ENCODE measurements at places on chromosomes 11 and 22.
A peak's percentile ranks its signal among the peaks of the same experiment; 100 is the strongest.

- peak; percentile 14 for DNase-seq
Measured at GRCh38 chr11:12864316-12865156, 144.6 kb upstream of the RASSF10 start.

- no peak for DNase-seq
Measured at GRCh38 chr11:76279038-76279437, 72.7 kb upstream of the WNT11 start.

DNA sequence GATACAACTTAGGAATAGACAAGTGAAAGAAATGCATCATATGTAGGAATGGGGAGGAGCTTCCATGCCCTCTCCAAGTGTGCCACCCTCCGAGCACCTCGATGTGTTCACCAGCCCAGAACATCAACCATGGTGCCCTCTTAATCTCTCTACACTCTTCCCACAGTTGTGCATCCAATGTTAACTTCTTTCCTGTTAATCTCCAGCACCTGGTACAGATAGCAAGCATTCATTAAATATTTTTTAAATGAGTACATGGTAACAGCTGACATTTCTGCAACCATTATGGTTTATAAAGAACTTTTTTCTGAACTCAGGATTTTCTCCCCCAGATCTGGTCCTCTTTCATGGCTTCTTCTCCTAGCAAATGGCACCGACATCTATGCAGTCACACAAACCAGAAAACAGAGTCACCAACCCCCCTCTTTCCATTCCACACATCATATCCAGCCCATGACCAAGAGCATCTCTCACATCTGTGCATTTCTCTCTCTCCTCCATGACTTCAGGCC, 118.1 kb upstream of the CLPB start:
- no peak for DNase-seq

DNA sequence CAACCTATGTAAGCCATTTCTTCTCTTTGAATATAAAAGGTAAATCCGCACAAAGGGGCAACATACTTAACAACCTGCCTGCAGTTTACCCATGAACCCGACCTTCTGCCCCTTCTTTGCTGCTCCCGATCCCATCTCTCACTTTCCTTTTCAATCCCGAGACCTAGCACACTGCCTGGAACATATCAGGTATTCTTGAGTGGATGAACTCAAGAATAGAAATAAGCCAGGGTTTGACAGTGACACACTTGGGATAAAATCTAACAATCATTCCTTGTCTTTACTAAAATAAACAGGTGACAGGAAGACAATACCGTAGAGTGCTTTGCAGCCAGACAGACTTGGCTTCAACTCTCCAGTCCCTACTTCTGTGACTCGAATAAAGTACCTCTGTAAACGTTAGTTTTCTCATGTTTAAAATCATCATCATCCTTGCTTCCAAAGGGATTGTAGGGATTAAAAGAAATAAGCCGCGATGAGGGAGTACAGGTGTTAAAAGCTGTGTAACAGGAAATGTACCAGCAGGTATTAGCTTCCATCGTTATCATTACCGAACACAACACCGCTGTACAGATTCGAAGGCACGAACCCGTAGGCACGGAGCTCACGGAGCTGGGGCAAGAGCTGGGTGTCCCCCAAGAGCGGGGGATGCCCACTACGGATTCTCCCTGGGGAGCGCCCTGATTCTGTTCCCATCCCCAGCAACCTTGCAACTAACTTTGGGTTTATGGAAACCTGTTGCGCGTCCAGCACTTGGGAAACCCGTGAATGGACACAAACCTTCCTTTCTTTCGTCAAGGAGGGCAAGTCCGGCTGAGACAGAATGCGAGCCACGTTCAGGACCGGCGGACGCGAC, 720 bp downstream of the UFD1 start:
- peak; percentile 40 for DNase-seq

DNA sequence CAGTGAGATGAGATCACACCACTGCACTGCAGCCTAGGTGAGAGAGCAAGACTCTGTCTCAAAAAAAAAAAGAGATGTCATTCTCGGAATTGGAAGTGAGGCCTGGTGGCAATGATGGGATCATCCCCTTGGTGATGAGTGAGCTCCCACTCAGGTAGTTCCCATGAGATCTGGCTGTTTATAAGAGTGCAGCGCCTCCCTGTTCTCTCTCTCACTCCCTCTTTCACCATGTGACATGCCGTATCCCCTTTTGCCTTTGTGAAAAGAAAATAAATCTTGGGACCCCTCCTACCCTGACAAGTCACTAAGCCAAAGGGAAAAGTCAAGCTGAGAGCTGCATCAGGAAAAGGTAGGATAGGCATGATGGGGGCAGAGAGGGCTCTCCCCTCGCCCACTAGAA, 28.8 kb downstream of the ZNF70 start:
- DNase-seq = no peak

GRCh38 chr11:112049777-112050176, 24.0 kb downstream of the PIH1D2 start:
- no peak for DNase-seq

DNA sequence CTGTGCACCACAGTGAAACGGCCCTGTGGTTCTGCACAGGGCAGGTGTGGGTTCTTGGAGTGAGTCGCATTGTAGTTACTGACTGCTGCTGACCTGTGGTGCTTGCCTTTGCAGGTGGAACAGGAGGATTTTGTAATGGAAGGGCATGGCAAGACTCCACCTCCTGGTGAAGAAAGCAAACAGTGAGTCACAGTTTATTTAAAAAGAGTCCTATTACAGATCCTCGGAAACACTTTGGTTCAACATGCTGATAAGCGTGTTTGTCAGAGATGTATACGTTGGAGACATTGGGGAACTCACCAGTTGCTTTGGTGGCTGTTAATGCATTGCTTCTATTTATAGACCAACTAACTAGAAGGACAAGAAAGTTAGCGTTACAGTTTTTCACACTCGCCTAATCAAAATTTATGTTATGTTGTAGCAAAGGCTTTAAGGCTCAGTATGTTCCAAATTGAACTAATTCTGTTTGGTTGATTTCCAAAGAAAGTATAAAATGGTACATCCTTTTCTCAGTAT, 21.7 kb upstream of the TNRC6B start:
- DNase-seq = no peak

DNA sequence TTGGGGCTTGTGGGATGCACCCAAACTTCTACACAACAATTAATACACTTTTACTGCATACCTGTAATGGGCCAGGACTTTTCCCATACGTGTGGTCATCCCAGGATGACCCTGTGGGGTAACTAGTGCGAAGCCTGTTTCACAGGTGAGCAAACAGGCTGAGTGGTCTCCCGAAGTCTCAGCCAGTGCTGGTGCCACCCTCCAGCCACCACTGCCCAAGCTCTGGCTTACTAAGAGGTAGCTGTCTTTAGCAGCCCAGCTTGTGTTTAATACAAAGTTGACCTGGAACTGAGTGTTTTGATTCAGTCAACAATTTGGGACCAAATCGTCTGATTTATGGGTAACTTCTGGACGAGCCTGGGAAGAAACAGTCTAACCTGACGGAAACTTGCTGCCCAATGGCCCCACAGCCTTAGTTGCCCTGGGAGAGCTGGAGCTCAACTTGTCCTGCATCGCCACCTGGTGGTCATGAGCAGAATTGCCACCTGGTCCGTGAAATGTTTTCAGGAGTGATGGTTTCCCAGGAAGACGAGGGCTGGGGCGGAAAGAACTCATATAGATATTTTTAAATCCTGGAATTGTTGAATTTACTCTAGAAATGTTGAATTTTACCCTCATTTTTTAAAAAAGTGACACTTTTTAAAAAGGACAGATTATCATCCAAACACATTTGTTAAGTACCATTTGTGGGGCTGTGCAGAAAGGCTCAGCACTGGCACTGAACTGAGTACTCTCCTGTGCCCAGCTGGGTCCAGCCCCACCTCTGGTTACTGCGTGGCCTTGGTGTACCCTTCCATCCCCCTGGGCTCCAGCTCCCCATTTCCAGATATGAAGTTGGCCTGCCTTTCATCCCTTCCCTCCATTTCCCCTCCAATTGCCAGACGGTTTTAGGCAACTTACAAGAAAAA, 95.5 kb upstream of the PARVA start:
- no peak for DNase-seq

GRCh38 chr11:114928260-114928870, 250.0 kb downstream of the NXPE2 start:
- no peak for DNase-seq

GRCh38 chr11:2825889-2826678, 59.5 kb downstream of the CDKN1C start:
- DNase-seq = no peak

DNA sequence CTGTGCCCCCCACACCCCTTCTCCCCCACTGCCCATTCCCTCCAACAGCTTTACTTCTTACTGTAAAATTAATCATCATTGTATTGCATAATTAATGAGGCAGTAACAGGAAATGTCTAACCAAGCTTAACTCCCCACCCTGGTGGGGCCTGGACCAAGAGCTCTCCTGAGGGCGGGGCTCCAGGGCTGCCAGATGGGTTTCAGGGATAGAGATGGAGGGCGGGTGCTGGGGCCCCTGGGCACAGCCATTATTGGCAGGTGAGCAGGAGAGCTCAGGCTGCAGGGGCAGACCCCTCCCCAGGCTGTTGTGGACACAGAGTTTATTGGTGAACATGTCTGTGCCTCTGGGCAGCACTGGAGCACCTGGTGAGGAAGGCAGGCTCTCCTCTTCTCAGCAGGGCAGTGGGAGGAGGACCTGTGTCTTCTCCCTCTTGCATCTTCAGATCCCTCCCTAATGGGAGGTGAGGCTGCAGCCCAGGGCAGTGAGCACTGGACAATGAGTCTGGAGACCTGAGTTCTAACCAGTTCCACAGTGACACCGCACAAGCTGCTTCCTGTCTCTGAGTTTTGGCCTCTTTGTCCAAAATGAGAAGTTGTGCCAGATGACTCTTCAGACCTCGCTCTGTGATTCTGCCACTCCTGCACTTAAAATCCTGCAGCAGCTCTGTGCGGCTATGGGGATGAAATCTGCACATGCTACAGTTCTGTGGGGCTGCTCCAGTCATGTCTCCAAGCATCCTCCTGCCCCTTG, 233.3 kb downstream of the CEP164 start:
- no peak for DNase-seq

GRCh38 chr11:109120341-109120740, 301.6 kb upstream of the C11orf87 start:
- DNase-seq = no peak

DNA sequence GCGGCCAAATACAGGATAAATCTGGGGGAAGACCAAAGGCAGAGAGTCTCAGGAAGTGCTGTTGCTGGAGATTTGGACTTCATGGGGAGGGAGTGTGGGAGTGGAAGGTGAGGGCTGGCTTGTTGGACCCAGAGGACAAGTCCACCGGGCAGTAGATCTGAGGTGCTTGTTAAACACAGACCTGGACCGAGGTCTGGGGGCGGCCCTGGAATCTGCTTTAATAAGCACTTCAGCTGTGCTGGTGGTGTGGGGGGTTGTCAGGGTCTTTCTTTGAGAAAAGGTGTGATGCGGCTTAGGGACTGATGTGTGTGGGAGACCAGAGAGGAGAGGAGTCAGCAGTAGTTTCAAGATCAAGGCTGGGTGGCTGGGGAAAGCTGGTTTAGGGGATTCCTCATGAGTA, 4.4 kb downstream of the TRMU start:
- DNase-seq = no peak

DNA sequence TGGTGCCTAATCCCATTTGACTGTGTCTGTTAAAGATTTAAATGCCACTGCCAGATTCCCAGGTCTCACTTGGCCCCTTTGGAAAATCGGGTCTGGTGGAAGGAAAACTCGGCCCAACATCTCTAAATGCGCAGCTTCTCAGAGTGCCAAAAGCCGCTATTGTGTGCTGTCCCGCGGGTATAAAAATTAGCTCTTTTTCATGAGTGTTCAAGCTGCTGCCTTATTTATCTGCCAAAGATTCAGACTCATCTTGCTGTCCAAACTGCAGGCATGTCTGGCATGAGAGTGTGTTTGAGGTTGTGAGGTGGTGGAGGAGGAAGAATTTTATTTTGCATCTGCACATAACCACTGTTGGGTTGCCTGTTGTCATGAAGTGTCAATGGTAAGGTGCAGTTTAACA, 91.4 kb downstream of the NELL1 start:
- DNase-seq = no peak

DNA sequence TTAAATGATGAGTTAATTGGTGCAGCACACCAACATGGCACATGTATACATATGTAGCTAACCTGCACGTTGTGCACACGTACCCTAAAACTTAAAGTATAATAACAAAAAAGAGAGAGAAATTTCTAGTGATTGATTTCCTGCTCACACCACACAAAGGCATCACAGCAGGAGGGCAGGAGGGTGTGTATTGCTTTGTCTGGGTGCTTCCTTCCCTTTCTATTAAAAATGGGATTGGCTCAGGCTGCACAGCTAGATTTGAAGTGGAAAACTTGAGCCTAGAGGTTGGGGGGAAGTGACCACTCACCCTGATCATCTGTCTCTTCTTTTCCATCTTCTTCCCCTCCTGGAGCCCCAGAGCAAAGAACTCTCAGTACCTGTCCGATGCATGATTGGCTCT, 944 bp upstream of the SCGB1D2 start:
- DNase-seq = no peak

DNA sequence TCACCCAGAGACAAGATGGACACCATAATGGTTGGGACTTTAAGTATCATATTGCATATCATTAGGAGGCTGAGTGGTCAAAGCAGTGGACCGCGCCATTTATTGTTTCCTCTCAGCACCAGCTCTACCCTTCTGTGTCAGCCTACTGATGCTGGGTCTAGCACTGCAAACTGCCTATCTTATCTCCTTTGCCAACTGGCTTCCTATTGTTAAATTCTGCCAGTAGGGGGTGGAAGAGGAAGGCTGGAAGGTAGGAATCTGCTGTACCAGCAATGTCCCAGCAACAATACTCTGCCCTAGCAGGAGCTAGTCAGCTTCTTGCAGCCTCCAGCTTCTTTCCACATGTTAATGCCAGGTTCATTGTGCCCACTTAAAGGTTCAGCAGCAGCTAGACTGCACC, 367.1 kb upstream of the PDGFD start:
- no peak for DNase-seq

Measured in caudate nucleus (tissue), 63 donors.